Hypothalamus (tissue), 51 donors: ENCODE measurements at places on chromosomes 16 and 17.

DNA sequence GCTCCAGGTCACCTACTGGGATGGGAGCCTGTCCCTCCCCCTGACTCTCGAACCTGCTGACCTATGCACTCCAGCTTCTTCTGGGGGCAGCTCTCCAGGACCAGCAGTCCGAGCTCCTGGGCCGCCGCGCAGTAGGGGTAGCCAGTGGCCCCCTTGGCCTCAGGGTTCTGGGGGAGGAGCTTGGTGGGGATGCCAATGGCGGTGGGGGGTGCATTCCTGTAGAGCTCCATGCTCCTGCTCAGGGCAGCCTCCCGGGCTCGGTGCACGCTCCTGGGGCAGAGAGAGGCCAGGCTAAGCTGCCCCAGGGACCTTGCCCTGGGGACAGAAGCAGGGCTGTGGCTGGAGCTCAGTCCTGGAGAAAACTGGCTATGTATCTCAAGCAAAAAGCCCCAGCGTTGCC is 7.7 kb upstream of the SPATA2L start:
- DNase-seq, result no peak

DNA sequence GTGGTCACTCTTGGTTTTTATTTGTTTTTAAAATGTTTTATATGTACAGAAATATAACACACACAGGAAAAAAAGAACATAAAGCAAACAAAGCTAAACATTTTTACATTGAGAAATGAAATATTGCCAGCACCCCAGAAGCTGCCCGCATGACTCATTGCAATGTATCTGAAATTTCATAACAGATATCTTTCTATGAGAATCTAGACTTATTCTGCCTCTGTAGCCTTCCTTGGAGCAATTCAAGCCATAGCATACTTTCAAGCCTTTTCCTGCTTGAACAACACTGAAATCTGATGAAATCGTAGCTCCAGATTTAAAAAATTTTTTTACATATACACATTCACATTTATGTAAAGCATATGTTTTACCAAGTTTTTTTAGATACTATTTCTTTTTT is 86.9 kb downstream of the RBBP6 start:
- no peak for DNase-seq

DNA sequence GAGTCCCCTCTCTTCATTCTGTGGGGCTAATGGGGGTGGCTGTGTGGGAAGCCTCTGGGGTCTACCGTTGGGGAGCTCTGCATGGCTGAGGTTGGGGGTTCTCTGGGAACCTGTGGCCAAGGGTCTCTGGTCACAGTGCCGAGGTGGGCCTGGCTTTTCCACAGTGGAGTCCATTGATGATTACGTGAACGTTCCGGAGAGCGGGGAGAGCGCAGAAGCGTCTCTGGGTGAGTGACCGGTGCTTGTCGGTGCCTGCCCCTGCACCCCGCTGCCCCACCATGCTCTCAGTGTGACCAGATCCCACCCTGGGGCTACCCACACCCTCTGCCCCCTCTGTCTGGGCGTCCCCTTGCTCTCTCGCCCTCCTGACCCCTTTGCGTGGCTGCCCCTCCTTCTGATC is 4.5 kb downstream of the LAT start:
- DNase-seq, result no peak

GRCh38 chr16:8720080-8720966 is 45.9 kb downstream of the ABAT start:
- DNase-seq, result peak; percentile 54

- DNase-seq, result no peak
These were observed 953.5 kb downstream of the CDH11 start for GRCh38 chr16:64168371-64168770.
